ENCODE measurements at places on chromosomes 6 and 20.

GRCh38 chr20:504632-505075, 38.9 kb downstream of the CSNK2A1 start:
- DNase-seq = no peak

- no peak for DNase-seq
Observed at GRCh38 chr6:106446287-106446885, 85.9 kb downstream of the CRYBG1 start.

DNA sequence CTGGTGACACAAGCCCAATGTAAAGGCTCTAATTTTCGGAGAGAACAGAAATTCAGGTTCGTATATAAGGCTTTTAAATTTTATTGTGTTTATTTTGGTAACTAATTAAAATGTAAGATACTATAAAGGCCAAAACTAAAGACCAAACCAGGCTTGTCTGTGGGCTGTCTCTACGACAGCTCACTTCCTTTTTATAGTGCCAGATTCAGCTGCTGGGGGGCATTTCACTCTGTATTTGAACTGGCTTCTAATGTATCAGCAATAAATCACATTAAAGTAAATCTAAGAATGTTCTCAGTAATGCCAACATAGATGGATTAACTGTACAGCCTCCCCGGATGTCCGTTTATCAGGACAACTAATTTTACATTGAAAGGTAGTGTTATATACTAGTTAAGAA, 31.1 kb upstream of the STXBP5 start:
- DNase-seq = no peak

- DNase-seq = no peak
Observed at GRCh38 chr6:153435787-153436186, 304.7 kb upstream of the RGS17 start.

DNA sequence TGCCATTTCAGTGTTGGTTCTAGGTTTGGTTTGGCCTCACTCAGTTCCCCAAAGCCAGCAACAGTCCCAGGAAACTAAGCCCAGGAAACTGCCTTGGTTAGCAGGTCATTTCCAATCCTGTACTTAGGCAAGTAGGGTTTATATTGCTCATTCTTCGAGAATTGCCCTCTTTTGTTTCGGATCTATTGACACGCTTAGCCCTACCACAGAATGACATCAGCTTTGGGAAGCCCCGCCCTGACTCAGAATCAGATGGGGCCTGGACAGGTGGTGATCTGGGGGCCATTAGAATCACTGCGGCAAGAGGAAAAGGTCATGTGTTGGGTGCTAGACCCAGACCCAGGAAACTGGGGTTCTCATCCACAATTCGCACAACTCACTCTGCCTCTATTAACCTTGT, 578.2 kb downstream of the QKI start:
- no peak for DNase-seq

DNA sequence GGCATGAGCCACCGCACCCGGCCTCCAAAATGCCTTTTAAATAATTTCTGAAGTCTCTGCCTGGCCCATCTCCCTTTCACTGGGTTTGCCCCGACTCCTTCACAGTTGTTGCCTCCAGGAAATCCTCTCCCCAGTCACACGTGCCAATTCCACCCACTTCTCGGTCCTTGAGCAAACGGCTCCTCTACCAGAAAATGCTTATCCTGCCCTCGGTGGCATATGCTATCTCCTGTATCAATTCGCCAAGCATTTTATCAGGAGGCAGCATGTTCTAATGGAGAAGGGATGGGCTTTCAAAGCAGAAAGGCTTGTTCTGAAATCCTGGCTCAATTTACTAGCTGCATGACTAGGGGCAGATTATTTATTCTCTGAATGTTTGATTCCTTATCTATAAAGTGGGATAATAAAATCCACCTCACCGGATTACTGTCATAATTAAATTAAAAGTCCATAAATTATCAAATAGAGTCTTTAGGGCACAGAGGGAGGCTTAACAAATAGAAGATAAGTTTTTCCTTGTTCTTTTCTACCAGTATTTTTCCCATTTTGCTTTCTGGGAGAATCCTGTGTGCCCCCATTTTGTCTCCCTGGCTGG, 66.3 kb downstream of the PPP1R3G start:
- DNase-seq = no peak

DNA sequence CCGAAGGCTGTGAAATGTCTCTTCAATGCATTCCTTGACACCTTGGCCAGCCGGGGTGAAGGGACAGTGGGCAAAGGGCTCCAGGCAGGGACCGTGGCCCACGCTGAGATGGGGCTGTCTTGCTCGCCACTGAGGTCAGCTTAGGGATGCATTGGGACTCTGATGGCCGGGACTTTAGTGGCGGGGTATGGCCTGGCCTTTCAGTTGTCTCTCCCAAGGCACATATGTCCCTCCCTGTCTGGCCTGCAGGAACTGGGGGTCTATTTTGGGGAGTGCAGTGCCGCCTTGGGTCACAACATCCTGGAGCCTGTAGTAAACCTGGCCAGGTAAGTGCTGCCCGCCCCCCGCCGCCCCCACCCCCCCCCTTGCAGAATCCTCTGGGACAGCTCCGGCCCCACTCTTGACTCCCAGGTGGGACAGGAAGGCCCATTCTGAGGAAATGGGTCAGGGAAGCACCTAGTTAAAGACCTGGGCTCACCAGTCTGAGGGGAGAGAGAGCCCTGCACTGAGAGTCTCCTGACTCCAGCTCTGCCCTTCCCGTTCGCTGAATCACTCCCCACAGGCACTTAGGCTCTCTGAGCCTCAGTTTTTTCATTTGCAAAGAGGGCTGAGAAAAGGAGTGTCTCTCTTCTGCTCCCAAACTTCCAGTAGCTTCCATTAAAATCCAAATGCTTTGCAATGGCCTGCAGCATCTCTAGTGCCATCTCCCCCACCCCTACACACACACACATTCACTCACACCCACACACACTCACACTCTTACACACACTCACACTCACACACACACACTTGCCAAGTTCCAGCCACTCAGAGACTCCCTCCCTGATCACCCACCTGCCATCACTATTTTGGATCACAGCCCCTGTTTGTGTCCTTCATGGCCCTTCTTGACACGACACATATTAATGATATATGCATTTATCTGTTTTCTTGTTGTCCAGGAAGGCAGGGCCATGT, 33.1 kb downstream of the RAB44 start:
- no peak for DNase-seq

GRCh38 chr6:45791211-45792168, 224.2 kb downstream of the CLIC5 start:
- no peak for DNase-seq

DNA sequence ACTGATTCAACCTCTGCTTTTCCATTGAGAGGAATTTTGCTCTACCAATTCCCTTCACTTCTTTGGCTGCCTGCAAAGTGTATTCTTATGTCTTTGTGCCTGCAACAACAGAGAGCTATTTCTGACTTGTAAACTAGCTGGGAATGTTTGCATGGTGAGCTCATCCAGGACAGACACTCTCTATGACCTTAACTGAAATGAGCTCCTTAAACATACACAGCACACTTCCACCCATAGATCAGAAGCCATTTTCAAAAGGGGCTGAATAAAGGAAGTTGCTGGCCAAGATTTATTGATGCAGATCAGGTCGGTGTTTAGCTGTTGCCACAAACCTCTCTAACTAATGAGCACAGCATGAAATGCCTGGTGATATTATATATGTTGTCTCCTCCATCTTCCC, 377.7 kb downstream of the BTBD9 start:
- DNase-seq = no peak

DNA sequence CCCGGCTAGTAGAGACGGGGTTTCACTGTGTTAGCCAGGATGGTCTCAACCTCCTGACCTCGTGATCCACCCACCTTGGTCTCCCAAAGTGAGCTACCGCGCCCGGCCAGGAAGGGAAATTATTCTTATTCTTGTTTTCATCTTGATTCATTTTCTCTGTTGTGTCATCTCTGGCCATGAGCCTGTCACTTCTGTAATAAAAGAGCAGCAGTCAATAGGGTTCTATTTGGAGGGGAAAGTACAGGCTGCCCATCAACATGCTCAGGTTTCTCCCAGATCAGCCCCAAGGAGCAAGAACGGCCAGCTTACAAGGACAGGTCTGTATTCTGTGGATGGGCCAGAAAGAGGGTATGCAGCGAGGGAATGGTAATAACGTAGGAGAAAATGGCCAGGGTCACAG, 345.0 kb downstream of the PREX1 start:
- no peak for DNase-seq

DNA sequence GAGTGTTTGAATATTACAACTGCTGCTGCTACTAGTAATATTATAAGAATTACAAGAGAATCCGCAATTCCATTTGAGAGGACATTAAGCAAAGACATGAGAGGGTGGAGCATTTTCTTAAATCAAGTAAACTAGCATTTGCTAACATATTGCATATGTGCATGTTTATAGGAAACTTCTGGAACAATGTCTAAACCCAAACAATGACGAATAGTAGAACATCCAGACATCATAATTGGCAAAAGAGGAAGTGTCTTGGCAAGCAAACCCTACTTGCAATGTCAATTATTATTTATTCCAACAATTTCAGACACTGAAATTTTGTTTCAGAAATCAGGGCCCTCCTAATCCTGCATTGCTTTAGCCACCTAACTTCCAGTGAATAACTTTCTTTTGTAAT, 1155.3 kb upstream of the GJE1 start:
- no peak for DNase-seq

DNA sequence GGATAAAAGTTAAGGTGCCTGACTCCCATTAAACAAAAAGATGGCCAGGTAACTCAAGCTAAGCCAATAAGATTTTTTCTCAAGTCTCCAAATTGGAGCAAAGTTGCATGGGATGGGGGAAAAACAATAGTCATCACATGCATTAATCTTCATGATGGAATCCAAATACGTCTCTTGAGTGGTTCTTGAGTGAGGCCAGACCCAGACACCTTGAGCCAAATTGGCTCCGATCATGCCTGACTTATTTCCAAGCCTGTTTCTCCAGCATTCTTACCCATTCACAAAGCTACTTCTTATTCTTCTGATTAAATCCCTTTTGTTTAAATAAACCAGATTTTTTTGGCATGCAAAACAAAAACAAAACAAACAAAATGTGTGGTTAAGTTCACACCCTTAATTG, 420.3 kb upstream of the NRSN1 start:
- no peak for DNase-seq

DNA sequence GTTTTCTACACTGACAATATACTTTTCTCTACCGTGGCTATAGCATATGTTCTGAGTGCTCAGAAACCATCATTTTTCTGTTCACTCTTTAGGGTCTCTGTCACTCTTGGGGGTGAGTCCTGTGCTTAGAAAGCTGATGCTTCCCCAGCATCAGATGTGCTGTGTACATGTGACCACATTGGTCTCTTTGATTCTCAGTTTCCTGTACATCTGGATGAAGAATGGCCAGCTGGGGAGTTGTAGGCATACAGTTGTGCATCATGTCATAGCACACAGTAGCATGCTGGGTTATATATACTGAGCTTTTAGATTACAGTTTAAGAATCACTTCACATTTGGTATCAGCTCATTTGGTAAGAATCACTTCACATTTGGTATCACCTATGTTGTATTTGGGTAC, 238.6 kb upstream of the PREP start:
- DNase-seq = no peak

DNA sequence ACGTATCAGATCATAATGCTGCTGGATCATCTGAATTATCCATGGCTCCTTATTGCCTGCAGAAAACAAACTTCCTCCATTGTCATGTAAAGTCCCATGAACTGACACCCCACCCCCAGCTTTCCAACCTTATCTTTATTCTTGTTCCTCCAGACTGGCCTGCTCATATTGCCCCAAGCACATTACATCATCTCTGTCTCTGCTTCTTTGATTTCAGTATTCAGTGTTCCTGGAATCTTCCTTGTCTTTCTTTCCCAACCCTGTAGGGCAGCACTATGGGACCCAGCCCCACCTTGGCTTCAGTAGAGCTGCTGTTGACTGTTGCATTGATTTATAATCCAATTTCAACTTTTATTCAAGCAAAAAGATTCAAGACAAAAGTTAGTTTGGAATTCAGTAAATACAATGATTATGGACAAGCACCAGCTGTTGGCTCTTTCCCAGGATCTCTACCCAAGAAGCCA, 187.5 kb upstream of the ECI2 start:
- DNase-seq = no peak
